ENCODE measurements at places on chromosomes 1 and 21.

GRCh38 chr1:156742017-156742416 is 1.1 kb upstream of the MRPL24 start:
- no peak for DNase-seq

- no peak for DNase-seq
Observed at GRCh38 chr1:31416101-31416736, 3.2 kb downstream of the SERINC2 start.

DNA sequence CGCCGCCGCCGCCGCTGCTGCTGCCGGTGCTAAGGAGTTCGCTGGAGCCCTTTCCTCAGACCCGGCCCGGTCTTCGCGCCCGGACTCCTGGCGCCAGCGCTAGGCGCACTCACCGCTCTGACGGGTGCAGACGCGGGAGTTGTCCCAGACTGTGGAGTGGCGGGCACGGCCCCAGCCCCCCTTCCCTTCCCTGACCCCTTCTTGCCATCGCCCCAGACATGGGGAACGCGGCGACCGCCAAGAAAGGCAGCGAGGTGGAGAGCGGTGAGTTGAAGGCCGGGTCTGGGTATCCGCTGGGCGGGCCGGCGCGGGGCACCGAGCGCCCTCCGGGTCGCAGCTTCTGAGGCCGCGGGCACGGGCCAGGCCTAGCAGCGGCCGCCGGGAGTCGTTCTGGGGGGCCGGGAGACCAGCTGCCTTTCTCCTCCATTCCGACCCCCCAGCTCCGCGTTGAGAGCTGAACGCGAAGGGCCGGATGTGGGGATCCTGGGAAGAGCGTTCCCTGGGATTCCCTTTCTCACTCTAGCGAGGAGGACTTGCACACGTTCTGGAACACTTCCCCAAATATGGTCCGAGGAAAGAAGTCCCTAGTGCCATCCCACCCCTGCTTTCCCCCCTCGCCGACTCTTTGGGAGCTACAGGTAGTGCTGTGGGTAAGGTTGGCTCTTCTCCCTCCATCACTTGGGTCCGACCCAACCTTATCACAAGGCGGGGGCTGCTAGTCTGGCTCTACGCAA is 65.8 kb upstream of the PRKACB start:
- peak; percentile 63 for DNase-seq

- DNase-seq, result no peak
Observed at GRCh38 chr1:117173691-117174090, 37.0 kb downstream of the VTCN1 start.

GRCh38 chr21:29893687-29894086 is 46.1 kb downstream of the GRIK1 start:
- no peak for DNase-seq

GRCh38 chr1:74180490-74180889 is 17.5 kb downstream of the LRRIQ3 start:
- DNase-seq, result peak; percentile 24

DNA sequence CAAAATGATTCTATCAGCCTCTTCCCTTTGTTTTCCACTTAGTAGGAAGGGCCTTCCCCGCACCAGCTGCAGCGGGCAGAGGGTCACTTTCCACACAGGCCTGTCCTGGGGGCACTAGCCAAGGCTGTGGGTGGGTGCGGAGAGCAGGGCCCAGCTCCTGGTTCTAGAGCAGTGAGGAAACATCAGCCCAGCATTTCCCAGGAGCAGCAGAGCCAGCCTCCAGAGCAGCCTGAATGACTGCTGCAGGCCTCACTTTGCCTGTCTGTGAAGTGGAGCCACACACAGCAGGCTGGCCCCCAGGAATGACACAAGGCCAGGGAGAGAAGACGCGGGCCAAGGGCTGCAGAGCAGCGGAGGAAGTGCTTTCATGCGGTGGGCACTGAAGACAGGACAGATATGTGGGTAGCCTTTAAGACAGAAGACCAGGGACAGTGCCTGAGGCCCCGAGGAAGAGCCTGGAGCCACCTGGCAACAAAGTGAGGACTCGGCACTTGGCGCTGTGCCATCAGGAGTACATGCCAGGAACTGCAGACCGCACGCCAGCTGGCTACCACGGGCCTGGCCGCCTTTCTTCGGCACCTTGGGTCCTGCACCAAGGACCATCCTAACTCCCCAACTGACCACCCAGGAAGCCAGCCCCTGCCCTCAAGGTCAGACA is 42.0 kb downstream of the ACOT7 start:
- DNase-seq, result peak; percentile 50

- peak; percentile 73 for DNase-seq
Observed at GRCh38 chr1:192559115-192560006, 16.2 kb upstream of the RGS1 start.

DNA sequence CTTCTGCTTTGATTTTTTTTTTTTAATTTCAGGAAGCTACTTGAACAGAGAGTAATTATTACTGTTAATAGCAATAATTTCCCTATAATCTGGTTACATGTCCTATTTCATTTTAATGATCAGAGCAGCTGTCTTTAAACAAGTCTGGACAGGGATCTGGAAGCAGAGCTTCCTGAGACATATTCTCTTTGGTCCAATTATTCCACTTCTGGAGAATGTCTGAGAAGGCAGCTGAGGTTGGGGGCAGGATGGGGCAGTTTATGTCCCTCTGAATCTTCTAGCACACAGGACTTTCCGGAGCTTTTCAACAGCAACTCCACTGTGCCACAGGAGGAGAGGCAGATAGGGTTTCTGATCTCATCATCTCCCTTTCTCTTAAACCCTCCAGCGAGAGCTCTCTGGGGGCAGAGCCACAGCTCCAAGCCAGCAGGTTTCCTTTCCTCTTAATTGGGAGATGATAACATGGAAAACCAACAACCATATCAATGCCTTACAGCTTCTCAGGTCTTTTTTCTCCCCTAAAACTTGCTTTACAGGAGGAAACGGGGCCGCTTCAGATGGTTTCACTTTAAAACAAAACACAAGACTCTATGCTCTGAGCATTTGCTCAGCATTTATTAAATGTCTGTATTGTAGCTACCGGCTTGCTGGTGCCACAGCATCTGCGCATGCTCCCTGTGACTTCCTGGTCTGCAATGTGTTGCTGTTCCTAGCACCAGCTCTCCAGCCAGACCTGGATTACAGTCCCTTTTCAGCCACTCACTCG is 425.7 kb upstream of the USP24 start:
- no peak for DNase-seq

GRCh38 chr21:37531431-37531932 is 164.9 kb downstream of the DYRK1A start:
- DNase-seq, result no peak

DNA sequence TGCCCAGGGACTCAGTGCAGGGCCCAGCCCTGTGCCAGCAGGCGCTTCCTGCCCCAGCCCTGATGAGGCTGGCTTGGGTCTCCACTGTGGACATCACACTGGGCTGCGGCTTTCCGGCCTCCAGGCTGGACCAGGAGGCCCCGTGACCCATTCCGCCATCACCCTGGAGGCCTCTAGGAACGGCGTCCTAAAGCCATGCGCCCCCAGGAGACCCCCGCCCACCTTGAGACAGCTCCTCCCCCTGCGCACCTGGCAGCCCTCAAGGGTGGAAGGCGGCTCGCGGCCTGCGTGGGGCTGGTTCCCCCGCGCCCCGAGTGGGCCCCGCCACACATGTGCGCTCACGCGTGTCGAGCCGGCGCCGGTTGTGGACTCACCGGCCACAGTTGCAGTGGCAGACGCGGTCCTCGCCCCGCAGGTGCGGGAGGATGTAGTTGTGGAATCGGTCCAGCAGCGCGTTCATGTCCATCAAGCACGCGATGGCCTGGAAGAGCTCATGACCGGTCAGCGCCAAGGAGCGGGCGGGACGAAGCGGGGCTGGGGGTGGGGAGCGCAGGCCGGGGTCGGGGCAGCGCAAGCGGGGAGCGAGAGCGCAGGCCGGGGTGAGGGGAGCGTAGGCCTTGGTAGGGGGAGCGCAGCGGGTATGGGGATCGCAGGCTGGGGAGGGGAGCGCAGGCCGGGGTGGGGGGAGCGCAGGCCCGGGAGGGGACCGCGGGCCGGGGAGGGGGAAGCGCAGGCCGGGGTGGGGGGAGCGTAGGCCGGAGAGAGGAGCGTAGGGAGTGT is 924 bp downstream of the TMEM240 start:
- DNase-seq, result peak; percentile 70

DNA sequence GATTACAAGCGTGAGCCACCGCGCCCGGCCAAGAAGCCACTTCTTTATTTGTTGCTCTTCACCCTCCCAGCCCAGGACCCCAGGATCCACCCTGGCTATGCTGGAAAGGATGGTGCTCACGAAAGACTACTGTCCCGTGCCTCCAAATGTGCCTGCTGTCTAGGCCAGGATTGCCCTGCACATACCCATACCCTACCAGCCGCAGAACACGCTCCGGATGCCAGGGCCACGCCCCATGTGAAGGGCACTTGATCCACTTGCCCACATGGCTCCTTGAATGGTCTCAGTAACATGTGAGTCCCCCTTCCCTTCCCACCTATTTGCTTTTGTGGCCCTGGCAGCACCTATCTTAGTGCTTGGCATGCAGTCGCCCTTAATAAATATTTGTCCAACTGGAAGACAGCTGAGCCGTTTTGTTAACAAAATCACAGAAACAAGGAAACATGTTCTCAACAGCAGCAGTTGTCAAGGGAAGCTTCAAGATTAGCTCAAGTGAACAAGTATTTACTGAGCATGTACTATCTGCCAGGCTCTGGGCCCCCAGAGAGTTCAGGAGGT is 13.8 kb upstream of the UBXN10 start:
- DNase-seq, result no peak

DNA sequence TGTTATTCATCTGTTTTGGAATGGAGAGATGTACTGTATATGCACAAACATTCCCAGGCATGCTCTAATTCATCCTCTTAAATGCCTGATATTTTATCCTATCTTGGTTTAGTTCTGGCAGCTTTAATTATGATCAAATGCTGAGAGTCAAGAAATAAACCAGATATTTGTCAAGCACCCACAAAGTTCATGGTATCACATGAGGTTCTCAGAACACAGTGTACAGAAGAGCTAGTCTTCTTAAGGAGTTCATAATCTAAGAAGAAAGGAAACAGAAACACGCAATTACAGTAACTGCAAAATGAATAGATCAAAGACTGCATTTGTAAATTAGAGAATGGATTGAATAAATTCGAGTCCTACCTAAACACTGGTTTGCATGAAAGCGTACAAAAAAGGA is 58.3 kb upstream of the KCNH1 start:
- DNase-seq, result no peak

DNA sequence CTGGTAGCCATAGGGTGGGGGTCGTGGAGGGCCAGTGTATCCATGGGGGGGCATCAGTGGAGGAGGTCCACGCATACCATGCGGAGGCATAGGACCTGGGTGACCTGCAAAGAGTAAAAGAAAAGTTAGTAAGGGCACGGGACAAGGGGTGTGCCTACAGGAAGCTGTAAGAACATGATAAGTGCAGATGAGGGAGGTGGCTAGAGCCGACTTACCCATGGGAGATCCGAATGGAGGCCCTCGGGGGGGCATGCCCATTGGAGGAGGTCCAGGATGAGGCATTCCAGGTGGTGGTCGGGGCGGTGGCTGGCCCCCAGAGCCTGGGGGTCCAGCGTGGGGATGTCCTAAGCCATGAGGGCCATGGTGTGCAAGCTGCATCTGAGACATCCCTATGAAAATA is 4.0 kb downstream of the SF3B4 start:
- no peak for DNase-seq

DNA sequence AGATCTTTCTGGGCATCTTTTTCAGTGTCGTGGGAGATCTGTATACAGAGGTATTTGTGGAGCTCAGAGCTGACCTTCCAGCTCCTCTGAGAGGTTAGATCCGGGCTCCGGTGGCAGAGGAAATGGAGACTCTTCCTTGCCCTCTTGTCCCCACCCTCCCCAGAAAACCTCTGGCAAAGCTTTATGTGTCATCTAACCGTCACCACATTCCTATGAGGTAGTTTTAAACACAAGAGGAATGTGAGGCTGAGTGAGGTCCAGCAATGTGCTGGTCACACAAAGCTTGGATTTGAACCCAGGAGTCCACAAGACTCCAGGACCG is 1.2 kb downstream of the CD160 start:
- peak; percentile 86 for DNase-seq

All from astrocyte of the hippocampus (primary cell).